ENCODE measurements at places on chromosomes 7 and 10. TPM values are rescaled to one million over a fixed set of nuclear protein-coding genes. Genes with fewer than 3 reads are reported as not detected.

The ADRB1 gene
- total RNA-seq, result 0.13 TPM

The SNCG gene
- total RNA-seq, result 43.1 TPM

The CPED1 gene
- total RNA-seq, result 1.5 TPM

The NKX6-2 gene
- not detected for total RNA-seq

The ADIRF gene
- total RNA-seq, result 36.5 TPM

The SSC4D gene
- total RNA-seq, result 0.46 TPM

The MMP21 gene
- 0.07 TPM for total RNA-seq

The IL2RA gene
- total RNA-seq, result not detected

The ADAM22 gene
- total RNA-seq, result 1.5 TPM

The HACD1 gene
- 25.8 TPM for total RNA-seq

The SPDYE8 gene
- not detected for total RNA-seq

The SLC29A3 gene
- total RNA-seq, result 0.95 TPM

The PCDH15 gene
- total RNA-seq, result not detected

The FAM180A gene
- total RNA-seq, result not detected

The EPDR1 gene
- total RNA-seq, result 4.8 TPM

The CALML5 gene
- not detected for total RNA-seq

The SFRP4 gene
- 0.04 TPM for total RNA-seq

The CTNNA3 gene
- not detected for total RNA-seq

The NUP205 gene
- 78.0 TPM for total RNA-seq
